Activated T-cell treated with anti-CD3 and anti-CD28 coated beads, Interleukin-2, amount 50 U/mL, for 48 hours (primary cell): ENCODE measurements at places on chromosomes 12 and 14.

GRCh38 chr12:23555825-23556207 lies 393.7 kb downstream of the SOX5 start:
- DNase-seq, result no peak

DNA sequence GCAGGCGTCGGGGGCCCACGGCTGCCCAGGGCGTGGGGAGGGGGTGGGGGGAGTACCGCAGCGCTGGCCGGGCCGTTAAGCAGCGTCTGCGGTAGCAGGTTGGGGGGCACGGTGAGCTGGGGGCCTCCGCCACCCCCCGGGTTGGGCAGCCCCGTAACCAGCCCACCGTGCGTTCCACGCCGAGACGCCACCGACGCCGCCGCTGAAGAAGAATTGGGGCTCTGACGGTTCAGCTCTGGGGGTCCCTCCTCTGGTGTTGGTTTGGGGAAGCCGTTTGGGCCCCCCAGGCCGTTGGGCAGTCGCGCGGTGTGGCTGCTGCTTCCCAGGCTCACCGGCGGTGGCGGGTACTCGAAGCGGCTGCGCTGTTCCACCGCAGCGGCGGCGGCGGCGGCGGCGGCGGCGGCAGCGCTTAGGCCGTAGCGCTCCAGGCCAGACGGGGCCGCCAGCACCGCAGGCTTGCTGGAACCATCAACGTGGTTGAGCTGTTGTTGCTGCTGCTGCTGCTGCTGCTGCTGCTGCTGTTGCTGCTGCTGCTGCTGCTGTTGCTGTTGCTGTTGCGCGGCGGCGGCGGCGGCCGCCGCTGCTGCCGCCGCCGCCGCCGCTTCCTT lies 1.5 kb downstream of the IRF2BPL start:
- DNase-seq, result no peak

GRCh38 chr14:54172562-54172961 lies 215.9 kb upstream of the BMP4 start:
- DNase-seq, result no peak

- DNase-seq, result no peak
Measured at GRCh38 chr12:862303-862911, 87.1 kb downstream of the RAD52 start.

GRCh38 chr12:110790301-110790700 lies 47.6 kb upstream of the PPP1CC start:
- DNase-seq, result no peak

- DNase-seq, result no peak
Measured at GRCh38 chr12:28135801-28136439, 54.3 kb upstream of the CCDC91 start.
